Ovary (tissue), 10 donors: ENCODE measurements at places on chromosomes 6 and 20. TPM values are rescaled to one million over a fixed set of nuclear protein-coding genes. Genes with fewer than 3 reads are reported as not detected.
A peak's percentile ranks its signal among the peaks of the same experiment; 100 is the strongest.

ZNF311 gene
- total RNA-seq: 0.34 TPM

GRCh38 chr6:113662093-113662665, 195.0 kb upstream of the MARCKS start:
- no peak for DNase-seq

TAAR8 gene
- not detected for total RNA-seq

GRCh38 chr20:32277361-32278198, at the start of gene KIF3B:
Gene KIF3B (plus strand): TSS chr20:32277651. CDS start chr20:32309778, 32,127 bp downstream.
- DNase-seq: peak; percentile 90

UNC5CL gene
- 1.3 TPM for total RNA-seq

KIAA0408 gene
- 4.0 TPM for total RNA-seq

DNA sequence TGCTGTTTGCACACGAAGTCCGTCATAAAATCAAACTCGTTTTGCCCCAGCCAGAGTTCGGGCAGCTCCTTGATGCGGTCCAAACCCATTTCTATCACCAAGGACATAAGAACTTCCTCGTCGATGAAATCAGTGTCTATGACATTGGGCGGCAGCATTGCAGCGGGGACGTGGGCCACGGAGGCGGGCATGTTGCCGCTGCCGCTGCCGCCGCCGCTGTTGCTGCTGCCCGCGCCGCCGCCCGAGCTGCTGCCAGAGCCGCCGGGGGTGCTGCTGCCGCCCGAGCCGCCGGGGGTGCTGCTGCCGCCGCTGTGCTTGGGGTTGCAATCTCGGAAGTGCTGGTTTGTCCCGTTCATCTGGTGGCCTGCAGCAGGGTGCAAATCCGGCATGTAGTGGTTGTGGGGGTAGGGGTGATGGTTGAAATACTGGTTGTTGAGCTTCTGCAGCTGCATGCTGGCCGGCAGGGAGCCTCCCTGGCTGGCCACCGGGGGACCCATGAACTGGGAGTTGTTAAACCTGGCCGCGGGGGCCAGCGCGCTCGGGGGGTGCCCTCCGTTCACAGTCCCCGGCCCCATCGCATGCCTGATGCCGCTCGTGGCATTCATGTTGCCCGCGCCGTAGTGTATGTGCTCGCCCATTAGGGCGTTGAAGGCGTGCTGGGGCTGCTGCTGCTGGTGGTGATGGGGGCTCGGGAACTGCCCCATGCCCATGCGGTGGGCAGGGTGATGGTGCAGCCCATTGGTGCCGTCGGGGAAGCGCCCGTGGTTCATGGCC, 1.1 kb downstream of the CITED2 start:
- peak; percentile 75 for DNase-seq
